Body of pancreas (tissue), 4 donors: ENCODE measurements at places on chromosomes 4 and X. TPM values are rescaled to one million over a fixed set of nuclear protein-coding genes. Genes with fewer than 3 reads are reported as not detected.

The C4orf51 gene
- total RNA-seq: not detected

The NXF2 gene
- not detected for total RNA-seq

DNA sequence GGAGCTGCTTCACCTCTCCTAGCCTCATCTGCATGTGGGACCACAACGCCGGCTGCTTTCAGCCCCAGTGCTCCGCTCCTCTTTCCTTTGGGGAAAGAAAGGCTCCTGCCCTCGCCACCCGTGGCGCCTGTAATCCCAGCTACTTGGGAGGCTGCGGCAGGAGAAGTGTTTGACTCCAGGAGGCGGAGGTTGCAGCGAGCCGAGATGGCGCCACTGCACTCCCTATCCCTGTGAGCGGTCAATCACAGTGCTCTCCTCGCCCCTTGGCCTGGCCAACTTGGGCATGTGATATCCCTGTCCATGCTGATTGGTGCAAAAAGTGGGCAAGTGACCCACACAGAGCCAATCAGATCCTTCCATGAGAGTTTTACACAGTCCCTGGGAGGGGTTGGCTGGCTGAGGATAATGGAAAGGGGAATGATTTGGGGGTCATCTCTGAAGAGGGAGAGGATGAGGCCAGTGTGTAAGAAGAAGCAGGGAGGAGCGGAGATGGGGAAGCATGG, 56.2 kb downstream of the WFS1 start:
- no peak for DNase-seq

DNA sequence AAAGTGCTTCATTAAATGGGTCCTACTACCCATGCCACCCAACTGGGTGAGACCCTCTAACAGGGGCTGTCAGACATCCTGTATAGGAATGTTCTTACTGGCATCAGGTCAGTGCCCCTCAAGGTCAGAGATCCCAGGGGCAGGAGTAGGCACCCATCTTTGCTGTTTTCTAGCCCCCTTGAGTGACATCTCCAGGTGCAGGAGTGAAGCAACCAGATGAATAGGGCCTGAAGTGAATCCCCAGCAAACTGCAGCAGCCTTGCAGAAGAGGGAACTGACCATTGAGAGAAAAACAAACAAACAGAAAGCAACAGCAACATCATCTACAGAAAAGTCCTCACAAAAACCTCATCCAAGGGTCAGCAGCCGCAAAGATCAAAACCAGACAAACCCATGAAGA, 55.8 kb upstream of the GNRHR start:
- no peak for DNase-seq

The POLN gene
- total RNA-seq: 4.9 TPM

DNA sequence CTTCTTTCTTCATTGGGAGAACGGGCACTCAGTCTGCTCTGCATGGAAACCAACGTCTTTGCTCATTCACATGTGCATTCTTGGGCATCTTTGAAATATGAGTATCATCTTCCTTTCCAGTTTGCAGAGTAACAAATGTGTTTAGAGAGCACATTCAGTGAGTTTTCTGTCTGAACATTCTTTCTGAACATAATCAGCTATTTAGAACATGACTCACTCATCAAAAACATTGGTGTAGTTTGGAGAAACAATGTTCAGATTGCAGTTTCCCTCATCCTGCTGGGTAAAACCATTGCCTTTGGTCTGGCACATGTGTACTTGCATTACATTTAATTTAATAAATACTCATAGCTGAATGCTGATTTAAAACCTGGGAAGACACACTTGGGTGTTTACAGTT, 81.5 kb upstream of the F9 start:
- DNase-seq: no peak

The TSPAN7 gene
- 8.6 TPM for total RNA-seq

DNA sequence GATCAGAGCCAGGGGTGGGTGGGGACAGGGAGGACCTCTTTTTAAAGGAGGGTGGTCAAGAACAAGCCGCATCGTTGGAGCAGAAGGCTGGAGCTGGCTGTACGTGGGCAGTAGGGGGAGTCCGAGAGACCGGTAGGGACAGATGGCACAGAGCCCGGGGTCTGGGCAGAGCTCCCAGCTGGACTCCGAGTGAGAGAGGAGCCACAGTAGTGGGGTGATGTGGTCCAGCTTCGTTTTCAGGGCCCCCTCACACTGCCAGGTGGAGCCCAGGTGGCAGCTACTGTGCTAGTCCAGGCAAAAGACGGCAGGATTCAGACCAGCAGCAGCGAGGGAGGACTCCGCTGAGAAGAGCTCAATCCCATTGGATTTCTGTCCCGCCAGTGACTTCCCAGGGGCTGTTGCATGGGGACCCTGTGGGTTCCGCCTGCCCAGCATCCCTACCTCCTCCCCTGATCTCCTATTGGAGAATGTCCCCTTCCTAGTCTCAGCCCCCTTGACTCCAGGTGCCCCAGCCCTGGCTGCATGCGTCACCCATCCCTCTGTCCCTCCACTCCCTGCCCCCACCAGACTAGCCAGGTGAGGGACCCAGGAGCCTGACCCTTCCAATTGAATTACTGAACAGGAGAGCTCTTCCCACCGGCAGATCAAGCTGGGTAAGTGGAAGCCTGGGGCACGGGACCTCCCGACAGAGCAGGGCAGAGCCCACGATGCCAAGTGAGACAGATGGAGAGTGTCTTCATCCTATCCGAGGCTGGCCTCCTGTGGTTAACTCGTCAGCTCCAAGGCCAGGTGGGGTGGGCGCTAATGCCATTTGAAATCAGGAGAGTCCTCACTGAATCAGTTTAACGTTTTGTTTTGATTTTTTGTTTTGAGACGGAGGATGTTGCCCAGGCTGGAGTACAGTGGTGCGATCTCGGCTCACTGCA, 2.9 kb downstream of the ARHGAP4 start:
- DNase-seq: peak; percentile 92

- no peak for DNase-seq
Measured at GRCh38 chr4:17013382-17014006, 115.0 kb upstream of the LDB2 start.

- DNase-seq: no peak
Measured at GRCh38 chr4:139188648-139189416, 11.8 kb upstream of the ELF2 start.

- no peak for DNase-seq
Measured at GRCh38 chr4:88230969-88231771, 53.2 kb downstream of the PPM1K start.

DNA sequence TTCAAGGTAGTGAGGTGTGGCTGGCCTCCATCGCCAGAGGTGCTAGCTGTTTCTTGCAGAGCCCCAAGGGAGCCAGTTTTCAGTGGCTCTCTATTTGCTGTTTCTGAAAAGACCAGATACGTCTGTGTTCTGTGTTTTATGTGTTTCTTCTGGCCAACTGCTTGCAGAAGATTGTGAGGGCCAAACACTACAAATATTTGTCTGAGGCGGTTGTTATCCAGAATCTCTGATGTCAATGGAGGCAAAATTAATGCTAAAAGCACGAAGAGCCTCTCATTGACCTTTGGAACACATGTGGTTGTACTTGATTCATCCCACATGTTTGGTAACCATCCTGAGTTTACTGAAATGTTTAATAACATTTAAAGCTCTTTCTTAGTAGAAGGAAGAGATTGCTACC, 113.9 kb downstream of the CT47B1 start:
- no peak for DNase-seq

DNA sequence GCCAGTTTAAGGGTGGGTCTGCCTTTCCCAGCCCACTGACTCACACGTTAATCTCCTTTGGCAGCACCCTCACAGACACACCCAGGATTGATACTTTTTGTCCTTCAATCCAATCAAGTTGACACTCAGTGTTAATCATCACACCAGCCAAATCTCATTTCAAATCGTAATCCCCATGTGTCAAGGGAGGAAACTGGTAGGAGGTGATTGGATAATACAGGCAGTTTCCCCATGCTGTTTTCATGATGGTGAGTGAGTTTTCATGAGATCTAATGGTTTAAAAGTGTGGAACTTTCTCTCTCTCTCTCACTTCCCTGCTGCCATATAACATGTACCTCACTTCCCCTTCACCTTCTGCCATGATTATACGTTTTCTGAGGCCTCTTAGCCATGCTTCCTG, 647.2 kb upstream of the FRG1 start:
- no peak for DNase-seq

The TLR3 gene
- 2.6 TPM for total RNA-seq

The NOX1 gene
- total RNA-seq: not detected

The DGAT2L6 gene
- total RNA-seq: not detected

The USP17L28 gene
- total RNA-seq: not detected

DNA sequence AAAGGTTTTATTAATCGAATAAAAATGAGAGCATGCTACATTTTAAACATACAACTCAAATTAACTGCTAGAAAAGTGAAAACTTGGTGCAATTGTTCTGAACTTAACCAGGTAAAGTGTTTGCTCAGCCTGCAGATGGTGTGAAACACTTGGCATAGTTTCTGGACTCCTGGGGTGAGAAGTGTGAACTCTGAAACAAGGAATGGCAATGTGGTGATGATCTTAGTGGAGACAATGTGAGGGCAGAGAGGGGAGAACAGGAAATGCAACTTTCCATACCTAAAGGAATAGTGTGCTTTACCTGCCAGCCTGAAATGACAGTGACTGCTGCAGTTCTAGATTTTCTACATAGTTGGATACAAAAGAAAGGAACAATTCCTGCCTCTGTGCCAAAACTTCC, 57.4 kb downstream of the CCSER1 start:
- DNase-seq: no peak

The CRLF2 gene
- not detected for total RNA-seq

- DNase-seq: peak; percentile 56
Measured at GRCh38 chrX:1274786-1275185, 6.2 kb downstream of the CSF2RA start.

DNA sequence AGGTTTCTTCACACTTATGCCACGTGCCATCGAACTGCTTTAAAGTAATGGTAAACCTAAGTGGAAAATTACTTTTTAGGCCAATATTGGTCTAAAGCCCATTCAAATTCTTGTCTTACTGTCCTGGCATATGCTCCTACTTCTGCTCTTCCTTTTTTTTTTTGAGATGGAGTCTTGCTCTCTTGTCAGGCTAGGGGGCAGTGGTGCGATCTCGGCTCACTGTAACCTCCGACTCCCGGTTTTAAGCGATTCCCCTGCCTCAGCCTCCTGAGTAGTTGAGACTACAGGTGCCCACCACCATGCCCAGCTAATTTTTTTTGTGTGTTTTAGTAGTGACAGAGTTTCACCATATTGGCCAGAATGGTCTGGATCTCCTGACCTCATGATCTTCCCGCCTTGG, 129.0 kb upstream of the TECRL start:
- DNase-seq: no peak

- no peak for DNase-seq
Measured at GRCh38 chr4:24002330-24002966, 112.6 kb upstream of the PPARGC1A start.

DNA sequence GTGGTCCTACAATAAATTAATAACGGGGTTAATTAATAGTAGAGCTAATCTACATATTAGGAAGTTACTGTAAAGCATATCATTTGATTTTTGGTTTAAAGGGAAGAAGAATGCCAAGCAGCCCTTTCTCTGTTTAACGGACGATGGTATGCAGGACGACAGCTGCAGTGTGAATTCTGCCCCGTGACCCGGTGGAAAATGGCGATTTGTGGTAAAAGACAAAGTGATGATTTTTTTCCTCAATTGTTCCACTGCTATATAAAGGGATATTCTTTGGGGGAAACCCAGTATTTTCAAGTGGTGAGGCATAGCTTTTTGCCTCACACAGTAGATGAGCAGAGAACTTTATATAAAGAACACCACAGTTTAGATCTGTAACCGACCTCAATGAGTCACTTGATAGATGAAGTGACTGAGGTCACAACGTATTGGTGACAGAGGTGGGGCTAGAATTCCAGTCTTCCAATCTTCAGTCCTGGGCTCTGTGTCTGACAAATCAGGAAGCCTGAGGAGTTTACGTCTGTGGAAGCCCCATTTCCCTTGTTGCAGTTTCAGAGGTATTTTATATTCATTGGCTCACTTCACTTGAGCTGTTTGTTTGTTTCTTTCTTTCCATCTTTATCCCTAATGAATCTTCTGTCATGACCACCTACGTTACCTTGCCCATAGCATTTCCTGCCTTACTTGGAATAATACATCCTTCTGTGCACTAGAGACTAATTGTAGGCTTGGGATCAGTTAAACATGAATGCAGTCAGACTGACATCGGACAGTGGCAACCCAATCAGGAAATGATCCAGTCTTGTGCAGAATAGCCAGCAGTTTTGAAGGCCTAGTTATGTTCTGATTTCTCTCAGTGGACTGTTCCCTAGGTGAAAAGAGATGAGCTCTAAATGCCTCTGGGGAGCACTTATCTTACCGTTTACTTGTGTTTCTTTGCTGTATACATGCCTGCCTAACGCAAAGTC, 30.1 kb downstream of the ZRSR2 start:
- no peak for DNase-seq

The GSTCD gene
- total RNA-seq: 5.9 TPM

The RBM10 gene
- 16.1 TPM for total RNA-seq

The VCX3A gene
- not detected for total RNA-seq

The CFAP97 gene
- 17.1 TPM for total RNA-seq

The ASMT gene
- total RNA-seq: not detected

The SPP1 gene
- 154 TPM for total RNA-seq

- DNase-seq: no peak
Measured at GRCh38 chrX:7512845-7513244, 330.1 kb upstream of the VCX start.

The MGARP gene
- total RNA-seq: not detected

DNA sequence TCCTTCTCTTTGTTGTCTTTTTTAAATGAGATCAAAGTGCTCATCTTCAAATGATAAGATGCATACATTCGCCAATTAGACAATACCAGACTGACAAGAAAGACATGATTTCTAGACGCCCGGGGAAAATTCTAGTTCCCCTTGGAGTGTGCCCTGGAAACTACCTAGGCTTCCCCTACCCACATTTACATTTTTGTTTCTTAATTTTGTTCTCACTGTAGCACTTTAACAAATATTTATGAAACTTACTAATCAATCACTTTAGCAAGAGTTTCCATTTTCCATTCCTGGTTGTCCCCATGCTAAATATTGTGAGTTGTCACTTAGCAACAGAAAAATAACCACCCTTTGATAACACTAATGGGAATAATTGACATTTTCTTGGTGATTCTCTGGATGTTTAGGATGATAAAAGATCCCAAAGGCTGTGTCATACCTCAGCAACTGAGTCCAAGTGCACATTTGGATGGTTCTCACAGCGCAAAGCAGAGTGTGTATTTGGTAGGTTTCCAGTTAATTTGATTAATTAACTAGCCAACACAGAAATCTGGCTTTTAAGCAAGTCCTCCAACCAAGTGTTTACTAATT, 69.6 kb downstream of the FGFBP1 start:
- DNase-seq: no peak

DNA sequence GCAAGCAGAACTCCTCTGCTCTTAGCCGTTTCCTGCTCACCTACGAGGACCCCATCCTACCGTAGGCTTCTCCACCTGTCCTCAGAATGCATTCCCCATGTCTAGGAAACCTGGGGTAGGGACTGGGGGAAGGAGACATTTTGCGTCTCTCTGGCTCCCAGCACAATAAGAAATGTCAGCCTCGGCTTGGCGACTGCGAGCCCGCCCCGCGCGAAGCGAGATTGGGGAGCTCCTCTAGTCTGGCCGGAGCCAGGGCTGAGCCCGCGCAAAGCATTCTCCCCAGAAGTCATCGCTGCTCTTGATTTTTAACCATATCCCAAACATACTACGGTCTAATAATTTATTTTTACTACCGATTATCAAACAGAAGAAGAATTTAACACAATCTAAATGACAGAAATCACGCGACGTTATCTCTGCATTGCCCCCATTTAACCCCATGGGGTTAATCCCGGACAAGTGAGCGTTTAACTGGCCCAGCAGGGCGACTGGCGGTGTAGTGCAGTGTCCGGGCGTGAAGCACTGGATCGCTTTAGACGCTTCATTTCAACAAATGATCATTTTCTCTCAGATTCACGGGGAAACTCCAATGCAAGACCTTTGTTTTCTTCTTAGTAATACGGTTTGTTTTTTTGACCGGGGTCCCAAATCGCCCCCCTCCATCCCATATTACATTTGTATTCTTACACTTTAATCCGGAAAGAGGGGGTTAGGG, 8.0 kb upstream of the PITX2 start:
- no peak for DNase-seq

The GAGE12H gene
- total RNA-seq: not detected
